Motor neuron (in vitro differentiated cells): ENCODE measurements at places on chromosomes 7 and 10. TPM values are rescaled to one million over a fixed set of nuclear protein-coding genes. Genes with fewer than 3 reads are reported as not detected.
A peak's percentile ranks its signal among the peaks of the same experiment; 100 is the strongest.

The CLCN1 gene
- total RNA-seq = 0.16 and 0.18 TPM in 2 replicates

DNA sequence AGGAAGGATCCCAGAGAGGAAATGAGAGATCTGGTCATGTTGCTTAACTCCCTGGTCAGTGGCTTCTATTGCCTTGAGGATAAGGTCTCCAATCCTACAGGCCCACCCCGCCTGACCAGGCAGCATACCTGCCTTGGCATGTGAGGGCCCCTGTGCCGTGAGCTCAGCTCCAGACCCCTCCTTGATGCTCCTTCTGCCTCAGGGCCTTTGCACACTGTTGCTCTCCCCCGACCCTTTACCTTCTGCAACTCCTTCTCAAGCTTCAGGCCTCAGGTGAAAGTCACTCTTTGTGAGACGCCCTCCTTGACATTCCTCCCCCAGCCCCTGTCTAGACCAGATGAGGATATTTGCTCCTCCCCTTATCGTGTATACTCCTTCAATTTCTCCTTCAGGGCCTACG, 62.8 kb downstream of the FAM241B start:
- no peak for ATAC-seq

DNA sequence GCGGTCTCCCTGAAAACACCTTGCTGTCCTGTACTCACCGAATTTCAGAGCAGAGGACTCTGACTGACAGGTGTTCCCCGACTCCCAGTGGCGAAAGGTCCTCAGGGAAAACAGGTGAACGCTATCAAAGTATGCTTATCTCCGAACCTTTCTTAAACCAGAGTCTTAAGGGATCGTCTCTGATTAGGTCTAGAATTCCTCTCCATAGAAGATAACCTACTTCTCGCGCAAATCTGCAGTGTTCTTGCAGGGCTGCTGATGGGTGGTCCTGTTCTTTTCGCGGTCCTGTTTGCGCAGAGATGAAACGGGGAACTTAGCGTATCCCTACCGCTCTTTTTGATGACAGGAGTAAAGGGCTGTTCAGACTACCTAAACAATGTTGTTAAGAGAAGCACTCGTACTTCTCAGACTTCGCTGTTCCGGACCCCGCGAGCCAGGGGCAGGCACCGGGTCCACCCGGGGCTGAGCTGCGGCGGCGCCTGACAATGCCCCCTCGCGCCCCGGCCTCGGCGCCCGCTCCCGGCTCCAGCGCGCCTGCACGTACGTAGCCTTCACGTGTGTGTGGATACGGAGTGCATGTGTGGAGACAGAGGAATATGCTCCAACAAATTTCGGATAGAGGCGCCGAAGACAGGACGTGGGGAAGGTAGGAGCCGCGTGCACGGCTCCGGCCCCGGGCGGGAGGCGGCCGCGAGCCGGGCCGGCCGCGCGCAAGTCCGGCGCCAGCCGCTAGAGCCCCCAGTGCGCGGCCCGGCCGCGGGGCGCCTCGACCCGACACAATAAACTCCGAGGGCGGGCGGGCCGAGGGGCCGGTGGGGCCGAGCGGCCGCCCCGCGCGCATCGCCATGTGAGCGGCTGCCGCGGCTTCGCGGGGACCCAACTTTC, 766 bp upstream of the ZMYND11 start:
- ATAC-seq = peak; percentile 39

GRCh38 chr10:44437840-44438511, 53.1 kb upstream of the CXCL12 start:
- ATAC-seq = no peak

DNA sequence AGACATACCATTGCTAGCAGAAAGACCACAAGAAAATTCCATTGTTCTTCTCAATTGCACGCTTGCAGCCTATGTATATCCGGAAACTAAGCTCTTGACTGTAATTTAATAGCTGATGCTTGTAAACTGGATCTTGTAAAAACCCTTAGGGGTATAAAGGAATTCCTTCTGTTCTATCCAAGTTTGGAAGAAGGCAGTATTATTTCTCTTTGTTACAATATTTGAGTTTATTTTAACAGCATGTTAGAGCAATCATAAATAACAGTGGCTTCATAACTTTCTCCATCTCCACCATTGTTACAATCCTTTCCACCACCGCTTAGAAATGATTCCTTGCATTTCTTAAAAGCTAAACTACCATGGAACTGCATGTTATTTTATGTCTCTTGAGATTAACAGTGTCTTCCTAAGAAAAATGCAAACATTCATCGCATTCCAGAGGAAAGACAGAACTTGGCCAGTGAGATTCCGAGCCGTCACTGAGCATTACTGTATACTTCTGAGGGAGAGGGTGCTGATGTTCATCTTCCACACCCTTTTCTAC, 92.5 kb downstream of the TRIL start:
- ATAC-seq = no peak

The PRKCQ gene
- total RNA-seq = 3.7 and 3.9 TPM in 2 replicates

- ATAC-seq = no peak
Observed at GRCh38 chr10:287026-287709, 151.9 kb downstream of the ZMYND11 start.

GRCh38 chr7:152615031-152615741, 60.8 kb downstream of the XRCC2 start:
- ATAC-seq = peak; percentile 96

DNA sequence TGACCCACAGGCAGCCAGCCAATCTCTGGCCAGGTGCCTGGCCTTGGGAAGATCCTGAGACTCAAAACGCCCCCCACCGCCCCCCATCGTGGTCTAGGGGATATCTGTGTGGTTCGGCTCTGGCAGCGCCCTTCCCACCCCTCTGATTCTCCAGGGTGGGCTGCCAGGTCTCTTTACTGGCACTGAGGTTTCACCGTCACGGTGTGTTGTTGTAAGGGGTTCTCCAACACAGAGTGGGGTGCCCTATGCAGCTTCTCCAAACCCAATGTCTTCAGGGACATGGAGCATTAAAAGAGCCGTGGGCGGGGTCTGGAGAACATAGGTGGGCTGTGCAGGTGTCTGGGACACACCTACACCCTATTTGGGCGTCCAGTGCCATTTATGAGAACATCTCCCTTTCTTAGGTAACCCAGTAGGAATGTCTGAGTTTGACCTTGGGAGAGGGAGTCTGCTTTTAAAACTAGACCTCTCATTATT, 1.5 kb downstream of the MAFK start:
- ATAC-seq = no peak

The CREB5 gene
- 7.1 and 7.8 TPM in 2 replicates for total RNA-seq

The MBL2 gene
- total RNA-seq = not detected in 2 replicates

The PTN gene
- total RNA-seq = 27.7 and 29.3 TPM in 2 replicates

DNA sequence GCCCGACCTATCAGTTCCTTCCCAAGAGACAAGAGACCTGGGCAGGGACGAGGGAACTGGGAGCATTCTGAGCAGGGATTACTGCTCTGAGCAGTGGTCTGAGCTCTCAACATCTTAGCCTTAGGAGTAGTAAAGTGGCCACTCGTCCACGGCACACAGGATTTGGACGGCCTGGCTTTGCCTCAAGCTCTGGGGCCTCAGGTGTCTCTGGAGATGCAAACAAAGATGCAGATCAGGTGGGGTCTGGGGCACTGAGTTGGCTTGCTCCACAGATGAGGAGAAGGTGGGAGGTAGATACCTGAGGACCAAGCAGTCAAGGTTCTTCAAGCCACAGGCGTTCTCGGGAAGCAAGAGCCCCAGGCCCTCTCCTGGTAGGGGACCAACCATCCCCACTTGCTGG, 16.1 kb upstream of the NPFFR1 start:
- no peak for ATAC-seq

DNA sequence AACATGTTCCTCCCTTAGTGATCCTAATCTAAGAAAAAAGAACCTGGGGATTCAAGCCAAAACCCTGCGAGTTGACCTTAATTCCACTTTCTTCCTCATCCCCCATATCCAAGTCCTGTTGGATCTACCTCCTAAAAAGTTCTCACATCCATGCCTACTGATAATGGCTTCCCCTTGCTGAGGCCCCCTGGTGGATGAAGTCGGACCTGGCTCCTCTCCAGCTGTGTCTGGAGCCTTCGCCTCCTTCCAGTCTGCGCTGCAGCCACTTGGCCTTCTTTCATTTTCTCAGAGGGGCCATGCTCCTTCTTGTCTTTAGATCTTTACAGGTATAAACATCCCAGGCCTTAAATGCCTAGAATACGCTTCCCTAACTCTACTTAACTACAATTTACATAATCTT, 8.1 kb downstream of the PDE1C start:
- ATAC-seq = no peak

DNA sequence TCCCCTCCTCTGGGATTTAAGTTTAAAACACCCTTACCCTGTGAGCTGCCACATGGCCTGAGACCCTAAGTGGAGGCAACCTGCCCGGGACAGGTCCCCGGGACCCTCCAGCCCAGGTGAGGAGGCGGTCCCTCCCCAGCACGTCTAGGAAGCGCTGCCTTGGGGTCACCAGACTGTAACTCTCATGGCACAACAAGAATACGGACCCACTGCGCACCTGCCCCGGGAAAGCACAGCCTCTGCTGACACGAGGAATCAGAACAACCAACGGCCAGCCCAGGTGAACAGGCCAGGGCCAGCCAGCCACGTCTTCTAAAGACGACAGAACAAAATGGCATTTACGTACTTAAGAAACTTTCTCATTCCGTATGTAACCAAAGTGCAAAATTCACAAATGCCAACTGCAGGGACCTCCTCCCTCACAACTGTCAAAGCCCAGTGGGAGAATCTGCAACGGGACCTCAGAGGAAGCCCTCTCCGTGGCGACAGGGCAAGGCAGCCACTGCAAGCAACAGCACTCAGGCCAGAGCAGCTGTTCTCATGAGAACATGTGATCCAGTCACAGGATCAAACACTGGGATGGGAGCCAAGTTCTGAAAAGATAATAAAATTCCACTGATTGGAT, 208.4 kb downstream of the DIP2C start:
- peak; percentile 50 for ATAC-seq

- ATAC-seq = no peak
Observed at GRCh38 chr7:69373171-69374043, 224.9 kb upstream of the AUTS2 start.

GRCh38 chr10:1545524-1545923, 191.8 kb downstream of the ADARB2 start:
- ATAC-seq = no peak

GRCh38 chr7:105664816-105665525, 83.7 kb upstream of the EFCAB10 start:
- ATAC-seq = peak; percentile 59

- peak; percentile 46 for ATAC-seq
Observed at GRCh38 chr7:6323967-6324701, 51.7 kb upstream of the CYTH3 start.

- ATAC-seq = no peak
Observed at GRCh38 chr10:117662126-117662525, 119.6 kb downstream of the EMX2 start.

GRCh38 chr10:43304687-43305333, 37.9 kb upstream of the RASGEF1A start:
- ATAC-seq = peak; percentile 72

- ATAC-seq = no peak
Observed at GRCh38 chr7:34043461-34044305, 138.3 kb downstream of the BMPER start.

The GPRIN2 gene
- 1.9 and 2.1 TPM in 2 replicates for total RNA-seq

GRCh38 chr7:20509892-20510572, 105.4 kb upstream of the ABCB5 start:
- ATAC-seq = no peak

- ATAC-seq = peak; percentile 28
Observed at GRCh38 chr10:102395400-102396316, at the start of gene NFKB2. TSS of gene NFKB2 (plus strand) at chr10:102395705. CDS start at chr10:102395960, 255 bp downstream.

GRCh38 chr7:140475747-140476333, 3.5 kb downstream of the MKRN1 start:
- no peak for ATAC-seq

DNA sequence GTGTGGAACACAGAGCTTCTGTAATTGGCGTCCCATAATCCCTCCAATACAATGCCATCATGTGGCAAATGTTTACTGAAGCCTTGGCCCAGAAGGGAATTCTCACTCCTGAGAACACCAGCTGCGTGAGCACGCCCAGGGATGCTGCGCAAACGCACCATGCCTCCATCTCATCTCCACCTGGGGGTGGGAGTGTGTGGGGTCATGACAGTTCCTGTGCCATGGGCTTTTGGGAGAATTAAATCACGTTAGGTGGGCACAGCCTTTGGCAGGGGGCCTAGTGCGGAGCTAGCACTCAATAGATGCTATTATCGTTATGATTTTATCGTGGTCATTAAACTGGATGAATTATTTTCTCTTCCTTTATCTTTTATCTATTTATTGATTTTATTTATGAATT, 15.8 kb downstream of the WDFY4 start:
- ATAC-seq = no peak

The LRRD1 gene
- total RNA-seq = 1.00 and 1.0 TPM in 2 replicates

GRCh38 chr7:20424500-20424899, 93.8 kb downstream of the ITGB8 start:
- ATAC-seq = no peak

DNA sequence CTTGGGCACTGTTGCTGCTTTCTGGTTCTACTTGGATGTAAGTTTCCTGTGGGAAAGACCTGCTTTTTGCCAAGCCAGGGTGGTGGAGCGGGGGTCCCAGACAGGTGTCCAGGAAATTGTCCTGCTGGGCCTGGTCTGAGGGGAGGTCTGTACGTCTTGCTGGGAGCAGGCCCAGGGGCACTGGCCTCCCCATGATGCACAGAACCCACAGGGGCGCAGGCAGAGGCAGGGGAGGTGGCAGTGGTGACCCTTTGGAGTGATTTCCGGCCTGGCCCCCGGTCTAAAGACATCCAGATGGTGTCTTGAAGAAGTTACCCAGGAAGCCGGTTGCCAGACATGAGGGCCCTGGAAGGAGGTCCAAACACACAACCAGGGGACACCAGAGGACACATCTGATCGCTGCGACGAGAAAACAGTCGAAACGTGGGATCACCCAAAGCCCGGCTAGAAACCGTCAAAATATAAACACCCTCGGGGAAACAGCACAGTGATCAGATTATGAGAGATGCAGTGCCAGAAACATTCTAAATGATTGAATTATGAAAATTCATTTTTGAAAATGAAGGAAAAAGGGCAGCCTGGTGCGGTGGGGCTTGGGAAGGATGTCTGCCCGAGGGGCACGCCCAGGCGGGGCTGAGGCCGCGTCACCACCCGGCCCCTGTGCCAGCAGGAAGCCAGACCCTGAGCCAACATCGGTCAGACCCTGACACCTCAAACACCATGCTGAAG, 59.6 kb downstream of the TMEM270 start:
- ATAC-seq = no peak
